Right ventricle myocardium inferior (tissue), 1 donor: ENCODE measurements at places on chromosomes 4 and X. TPM values are rescaled to one million over a fixed set of nuclear protein-coding genes. Genes with fewer than 3 reads are reported as not detected.
A peak's percentile ranks its signal among the peaks of the same experiment; 100 is the strongest.

- DNase-seq: no peak
These were observed 1015.8 kb upstream of the GRIA3 start for GRCh38 chrX:122168241-122168640.

DNA sequence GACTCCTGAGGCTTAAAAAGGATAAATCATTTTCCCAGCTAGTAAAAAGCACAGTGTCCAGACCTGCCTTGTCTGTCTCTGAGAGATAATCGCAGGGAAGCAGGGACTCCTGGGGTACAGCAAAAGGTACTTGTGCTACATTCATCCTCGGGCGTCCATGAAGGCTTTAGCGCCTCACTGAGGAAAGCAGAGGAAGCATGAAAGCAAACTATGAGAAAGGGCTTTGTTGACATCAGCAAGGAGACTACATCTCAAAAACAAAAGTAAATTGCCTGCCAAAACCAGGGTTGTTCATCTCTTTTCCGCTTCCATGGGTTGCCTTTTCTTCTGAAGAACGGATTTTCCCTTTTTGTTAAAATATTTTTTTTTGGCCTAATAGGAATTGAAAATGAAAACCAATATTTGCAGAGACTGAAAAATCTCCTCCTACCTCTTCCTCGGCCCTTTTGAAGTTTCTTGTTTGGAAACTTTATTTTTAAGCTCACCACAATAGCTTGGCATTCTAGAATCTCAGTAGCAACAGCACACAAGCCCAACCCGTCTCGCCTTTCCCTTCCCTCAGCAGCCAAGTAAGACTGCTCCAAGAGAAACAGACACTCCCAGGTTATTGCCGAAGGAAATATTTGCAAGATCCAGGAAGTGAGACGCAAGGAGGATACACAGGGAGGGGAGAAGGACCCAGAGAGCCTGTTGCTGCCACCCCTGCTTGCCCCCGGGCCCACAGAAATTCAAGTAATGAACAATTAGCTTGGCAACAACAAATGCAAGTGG, 148.3 kb upstream of the DGKK start:
- DNase-seq: no peak

- DNase-seq: no peak
These were observed 73.0 kb upstream of the ACSL1 start for GRCh38 chr4:184898793-184899192.

- no peak for DNase-seq
These were observed 6.3 kb downstream of the KLF3 start for GRCh38 chr4:38670109-38670901.

- DNase-seq: no peak
These were observed 51.4 kb upstream of the BCLAF3 start for GRCh38 chrX:20042221-20042620.

DNA sequence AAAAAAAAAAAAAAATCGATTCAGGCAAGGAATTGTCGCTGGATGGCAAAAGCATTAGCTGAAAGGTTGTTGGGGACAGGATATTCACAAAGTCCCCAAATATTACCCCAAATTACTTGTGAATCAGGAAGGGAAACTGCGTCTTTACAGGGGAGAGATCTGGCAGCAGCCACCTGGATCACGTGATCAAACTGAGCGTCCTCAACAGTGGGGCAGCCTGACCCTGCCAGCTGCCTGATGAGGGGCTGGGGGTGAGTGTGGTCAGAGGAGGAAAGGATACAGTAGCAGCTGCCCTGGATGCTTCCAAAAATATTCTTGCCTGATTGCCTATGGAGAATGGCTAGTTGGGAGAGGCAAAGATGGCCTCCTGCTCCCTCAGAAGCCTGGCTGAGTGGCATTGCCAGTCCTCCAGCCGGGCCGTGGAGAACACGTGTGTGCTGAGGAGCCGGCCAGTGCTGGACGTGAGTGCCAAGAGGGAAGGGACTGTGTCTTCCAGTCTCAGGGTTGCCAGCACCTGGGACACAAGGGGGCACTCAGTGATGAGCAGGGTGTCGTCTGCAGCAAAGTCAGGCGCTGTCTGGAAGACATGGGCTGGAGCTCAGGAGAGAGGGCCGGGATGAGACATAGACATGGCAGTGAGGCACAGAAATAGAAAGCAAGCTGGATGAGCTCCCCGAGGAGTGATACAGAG, 3.0 kb upstream of the LAGE3 start:
- no peak for DNase-seq

DNA sequence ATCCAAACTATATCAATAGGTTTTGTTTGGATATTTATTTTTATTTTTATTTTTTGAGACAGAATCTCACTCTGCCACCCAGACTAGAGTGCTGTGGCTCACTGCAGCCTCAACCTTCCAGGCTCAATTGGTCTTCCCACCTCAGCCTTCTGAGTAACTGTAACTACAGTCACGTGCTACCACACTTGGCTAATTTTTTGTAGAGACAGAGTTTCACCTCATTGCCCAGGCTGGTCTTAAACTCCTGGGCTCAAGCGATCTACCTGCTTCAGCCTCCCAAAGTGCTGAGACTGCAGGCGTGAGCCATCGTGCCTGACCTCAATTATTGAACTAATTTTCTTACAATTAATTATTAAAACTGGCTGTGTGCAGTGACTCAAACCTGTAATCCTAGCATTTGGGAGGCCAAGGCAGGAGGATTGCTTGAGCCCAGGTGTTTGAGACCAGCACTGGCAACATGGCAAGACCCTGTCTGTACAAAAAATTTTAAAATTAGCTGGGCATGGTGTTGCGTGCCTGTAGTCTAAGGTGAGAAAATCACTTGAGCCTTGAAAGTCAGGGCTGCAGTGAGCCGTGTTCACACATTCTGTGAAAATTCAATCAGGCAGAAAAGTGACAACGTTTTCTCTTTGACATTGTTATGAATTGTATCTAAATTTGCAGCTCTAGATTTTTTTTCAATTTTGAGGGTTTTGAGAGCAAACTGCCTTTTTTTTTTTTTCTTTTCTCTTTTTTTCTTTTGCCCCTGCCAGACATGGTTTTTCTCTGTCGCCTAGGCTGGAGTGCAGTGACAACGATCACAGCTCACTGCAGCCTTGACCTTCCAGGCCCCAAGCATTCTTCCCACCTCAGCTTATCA, 66.0 kb downstream of the UBE2K start:
- DNase-seq: no peak

Gene MAGEB6
- not detected for total RNA-seq

Gene CCSER1
- 12.9 TPM for total RNA-seq

DNA sequence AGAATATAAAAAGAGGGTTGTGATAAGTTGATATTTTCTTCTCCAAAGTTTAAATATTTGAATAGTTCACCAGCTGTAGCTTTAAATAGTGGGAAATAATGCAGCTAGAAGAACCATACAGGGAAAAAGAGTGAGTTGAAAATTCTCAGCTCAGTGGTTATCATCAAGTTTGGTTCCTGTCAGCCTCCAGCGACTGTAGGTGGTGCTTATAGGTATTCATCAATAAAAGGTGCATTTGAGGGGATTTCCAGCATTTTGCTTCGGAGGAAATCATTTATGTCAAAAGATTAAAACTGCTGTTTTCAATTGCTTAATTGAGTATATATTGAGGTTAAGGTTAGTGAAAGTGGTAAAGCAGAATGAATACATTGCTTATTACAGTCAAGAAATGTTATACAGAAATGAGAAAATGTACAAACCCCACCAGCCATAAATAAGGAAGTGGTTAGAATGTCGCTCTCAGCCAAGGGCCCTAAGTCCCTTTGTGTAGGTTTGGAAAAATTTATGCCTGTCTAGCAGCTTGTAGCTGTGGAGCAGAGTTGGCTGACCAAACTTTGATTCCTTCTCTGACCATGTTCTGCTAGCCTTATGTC, 532.9 kb upstream of the FTHL17 start:
- DNase-seq: no peak

DNA sequence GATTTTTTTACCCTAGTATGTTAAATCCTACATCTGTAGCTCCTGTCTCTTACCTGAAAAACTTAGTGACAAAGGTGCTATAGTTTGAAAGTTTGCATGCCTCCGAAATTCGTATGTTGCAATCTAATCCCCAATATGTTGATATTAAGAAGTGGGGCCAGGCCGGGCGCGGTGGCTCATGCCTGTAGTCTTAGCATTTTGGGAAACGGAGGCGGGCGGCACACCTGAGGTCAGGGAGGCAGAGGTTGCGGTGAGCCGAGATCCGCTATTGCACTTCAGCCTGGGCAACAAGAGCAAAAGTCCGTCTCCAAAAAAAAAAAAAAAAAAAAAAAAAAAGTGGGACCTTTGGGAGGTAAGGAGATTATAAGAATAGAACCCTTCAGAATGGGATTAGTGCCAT, 471.3 kb upstream of the TECRL start:
- DNase-seq: no peak

DNA sequence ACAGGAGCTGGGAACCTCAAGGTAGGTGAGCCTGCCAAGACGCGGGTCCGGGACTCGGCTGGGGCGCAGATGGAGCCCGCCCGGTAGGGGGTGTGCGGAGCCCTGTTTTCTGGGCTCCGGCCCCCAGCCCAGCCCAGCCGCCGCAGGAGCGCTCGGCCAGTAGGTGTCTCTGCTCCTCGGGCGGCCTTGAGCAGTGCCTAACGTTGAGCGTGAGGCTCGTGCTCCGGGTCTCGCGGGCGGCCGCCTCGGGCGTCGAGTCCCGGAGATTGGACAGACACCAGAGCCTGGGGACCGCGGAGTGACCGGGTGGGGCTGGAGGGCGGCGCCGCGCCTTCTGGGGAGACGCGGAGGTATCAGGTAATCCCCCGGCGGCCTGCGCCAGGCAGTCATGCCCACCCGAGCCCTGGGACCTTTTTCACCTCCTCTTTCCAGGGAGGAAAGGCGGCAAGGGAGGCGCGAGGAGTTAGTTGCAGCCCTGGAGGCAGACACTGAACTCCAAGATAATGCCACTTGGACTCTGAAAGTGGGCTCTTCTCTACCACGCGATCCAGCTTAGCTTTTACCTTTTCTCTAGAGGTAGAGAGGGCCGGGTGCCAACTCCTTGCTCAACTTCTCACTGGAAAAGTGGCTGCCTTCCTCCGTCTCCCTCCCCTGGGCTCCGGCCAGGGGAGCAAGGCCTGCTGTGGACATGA, 14.5 kb upstream of the FGG start:
- peak; percentile 66 for DNase-seq

DNA sequence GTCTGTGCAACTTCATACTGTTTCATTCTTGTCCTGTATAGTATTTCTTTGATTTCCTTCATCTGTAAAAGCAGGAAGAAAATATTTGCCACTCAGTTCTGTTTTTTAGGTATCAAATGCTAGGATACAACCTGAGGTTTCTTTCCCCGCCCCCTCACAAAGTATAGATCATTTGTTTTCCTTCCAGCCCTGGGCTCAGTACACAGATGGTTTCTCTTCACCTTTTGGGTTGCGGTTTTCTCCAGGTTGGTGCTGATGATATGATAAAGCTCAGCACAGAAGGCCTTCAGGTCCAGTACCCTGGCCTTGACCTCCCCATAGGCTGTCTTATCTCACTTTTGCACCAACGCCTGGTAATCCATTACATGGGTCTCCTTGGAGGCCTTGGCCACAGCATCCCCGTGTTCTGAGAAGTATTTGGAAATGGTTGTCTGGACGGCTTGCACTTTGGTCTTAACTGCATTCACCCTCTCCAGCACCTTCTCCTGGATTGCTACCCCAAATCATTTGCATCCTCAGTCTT, 35.2 kb downstream of the PTTG2 start:
- no peak for DNase-seq

- DNase-seq: no peak
These were observed 230.9 kb upstream of the AFF2 start for GRCh38 chrX:148269513-148269912.

GRCh38 chr4:177380730-177381287, 61.4 kb downstream of the AGA start:
- peak; percentile 69 for DNase-seq

- no peak for DNase-seq
These were observed 106.7 kb downstream of the ARHGAP6 start for GRCh38 chrX:11558972-11559371.

Gene ATP2B3
- total RNA-seq: not detected

Gene NALF2
- 41.1 TPM for total RNA-seq

DNA sequence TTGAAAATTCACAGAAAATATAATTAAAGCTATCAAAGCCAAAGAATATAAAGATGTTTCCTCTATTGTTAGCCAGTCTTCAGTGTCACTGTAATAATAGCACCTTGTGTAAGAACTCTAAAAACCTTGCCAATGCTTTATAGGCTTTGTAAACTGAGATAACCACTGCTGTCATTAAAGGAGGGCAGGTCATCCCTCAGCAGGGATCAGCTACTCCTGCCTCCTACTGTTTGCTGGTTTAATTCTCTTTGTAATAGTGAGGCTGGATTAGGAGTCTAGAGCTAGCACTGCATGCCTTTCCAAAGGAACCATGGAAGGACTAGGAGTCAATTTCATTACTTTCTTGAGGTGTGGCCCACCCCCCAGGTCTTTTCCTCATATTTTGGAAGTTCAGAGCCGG, 46.2 kb downstream of the FHIP1A start:
- no peak for DNase-seq

Gene DCAF12L1
- not detected for total RNA-seq

Gene GPR119
- total RNA-seq: not detected

DNA sequence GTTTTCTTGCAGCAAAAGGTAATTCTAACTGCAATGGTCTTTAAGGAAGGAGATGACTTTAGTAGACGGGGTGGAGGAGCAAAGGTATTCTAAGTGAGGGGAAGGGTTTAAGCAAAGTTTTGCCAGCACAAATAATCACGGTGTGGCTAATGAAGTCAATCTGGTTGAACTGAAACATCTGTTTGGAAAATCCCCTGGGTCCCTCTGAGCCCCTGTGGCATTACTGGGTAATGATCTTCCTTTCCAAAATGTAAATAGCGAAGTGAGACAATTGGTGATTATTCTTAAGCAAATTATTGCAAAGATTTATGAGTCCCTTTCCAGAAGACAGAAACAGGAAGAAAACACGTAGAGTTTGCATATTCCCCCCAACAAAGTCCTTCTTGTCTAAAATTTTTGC, 47.2 kb downstream of the FGFBP1 start:
- DNase-seq: no peak

- DNase-seq: no peak
These were observed 93.4 kb downstream of the FRAS1 start for GRCh38 chr4:78150543-78150864.

GRCh38 chrX:128650326-128650725, 598.1 kb upstream of the ACTRT1 start:
- DNase-seq: no peak

DNA sequence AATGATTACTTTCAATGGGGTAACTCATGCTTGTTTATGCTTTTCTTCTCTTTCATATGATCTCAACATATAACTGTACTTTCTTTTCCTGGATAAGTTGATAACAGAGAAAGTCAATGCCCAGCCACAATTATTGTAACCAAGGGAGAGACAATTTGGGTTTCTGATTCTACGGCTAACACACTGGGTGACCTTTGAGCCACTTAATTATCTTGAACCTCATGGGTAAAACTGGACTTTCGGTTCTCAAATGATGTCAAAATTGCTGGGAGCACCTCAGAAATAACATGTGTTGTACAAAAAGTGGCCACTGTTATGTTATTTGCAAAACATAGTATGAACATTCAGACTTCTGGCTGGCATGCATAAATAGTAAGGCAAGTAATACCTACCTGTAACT, 79.6 kb upstream of the MCF2 start:
- no peak for DNase-seq

Gene DUSP21
- not detected for total RNA-seq
